Nephron progenitor cell (in vitro differentiated cells): ENCODE measurements at places on chromosomes 1 and 21.

DNA sequence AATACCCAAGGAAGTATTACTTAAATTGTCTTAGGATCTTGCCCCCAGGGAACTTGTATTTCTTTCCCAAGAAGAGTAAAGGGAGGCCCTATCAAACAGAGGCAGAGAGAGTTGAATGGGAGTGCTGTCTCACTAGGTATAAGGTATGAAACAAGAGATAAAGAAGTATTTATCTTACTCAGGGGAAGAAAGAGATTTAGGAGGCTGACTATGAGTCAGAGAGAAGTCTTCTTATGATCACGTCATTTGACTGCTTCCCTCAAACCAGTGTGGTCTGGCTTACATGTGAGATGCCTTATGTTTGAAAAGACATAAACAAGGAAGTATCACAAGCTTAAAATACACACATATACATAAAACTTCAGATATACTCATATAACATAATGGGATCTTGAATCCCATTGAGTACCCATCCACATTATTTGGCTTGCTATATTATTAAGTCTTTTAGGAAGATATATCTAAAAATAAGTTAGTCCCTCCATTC is 29.6 kb downstream of the DUSP10 start:
- DNase-seq = no peak

DNA sequence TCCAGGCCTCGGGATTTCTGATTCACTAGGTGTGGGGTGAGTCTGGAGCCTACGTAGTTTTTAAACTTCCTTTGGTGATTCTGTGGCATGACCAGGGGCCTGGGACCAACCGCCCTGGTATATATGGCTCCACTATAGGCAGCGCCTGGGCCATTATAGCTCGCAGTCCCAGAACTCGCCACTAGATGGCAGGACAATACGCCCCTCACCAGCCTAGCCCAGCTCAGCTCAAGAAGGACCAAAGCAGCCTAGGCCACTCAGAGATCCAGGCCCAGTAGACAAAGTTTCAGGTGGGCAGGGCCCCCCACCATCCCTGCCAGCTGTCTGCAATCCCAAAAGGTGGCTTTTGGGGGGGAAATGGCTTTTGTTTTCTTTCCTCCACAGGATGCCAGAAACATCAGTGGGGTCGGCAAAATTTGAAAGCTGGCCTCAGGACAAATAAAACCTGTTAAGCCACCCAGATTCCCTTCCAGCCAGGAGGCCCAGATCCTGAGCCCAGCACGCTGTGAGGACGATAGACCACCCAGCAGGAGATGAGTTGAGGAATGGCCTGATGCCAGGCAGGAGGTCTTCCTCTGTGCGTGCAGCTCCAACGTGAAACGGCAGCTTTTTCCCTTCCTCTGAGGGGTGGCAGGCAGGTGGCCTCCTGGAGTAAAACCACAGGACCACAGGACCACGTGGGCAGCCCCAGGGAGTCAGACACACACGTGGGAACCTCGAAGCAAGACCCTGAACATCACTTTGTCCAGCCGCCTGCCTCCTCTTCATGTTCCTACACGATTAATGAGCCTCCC is 24.8 kb upstream of the TMEM51 start:
- DNase-seq = peak; percentile 86

GRCh38 chr1:153922076-153922971 is 448 bp downstream of the GATAD2B start:
- DNase-seq = peak; percentile 69

GRCh38 chr1:82161700-82162141 is 361.0 kb downstream of the ADGRL2 start:
- DNase-seq = peak; percentile 7
